ENCODE measurements at places on chromosomes 7 and 10.

- DNase-seq = no peak
Measured at GRCh38 chr7:93515144-93515543, 59.4 kb downstream of the CALCR start.

DNA sequence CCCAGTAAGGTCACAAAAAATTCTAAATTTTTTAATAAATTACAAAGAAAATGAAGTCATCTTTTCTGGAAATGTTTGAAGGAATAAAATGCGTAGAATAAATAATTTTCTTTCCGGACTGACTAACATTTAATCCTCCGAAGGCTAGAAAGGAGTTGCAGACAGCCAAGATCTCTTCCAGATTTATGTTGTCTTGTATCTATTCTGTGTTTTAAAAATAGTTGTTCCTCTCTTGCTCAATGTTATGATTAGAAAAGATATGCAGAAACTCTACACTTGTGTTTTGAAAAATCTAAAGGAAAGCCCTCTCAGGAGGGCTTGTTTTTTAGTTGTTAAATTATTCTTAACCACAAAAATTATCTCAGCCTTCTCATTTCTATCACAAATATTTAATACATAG is 70.7 kb downstream of the MACC1 start:
- no peak for DNase-seq

DNA sequence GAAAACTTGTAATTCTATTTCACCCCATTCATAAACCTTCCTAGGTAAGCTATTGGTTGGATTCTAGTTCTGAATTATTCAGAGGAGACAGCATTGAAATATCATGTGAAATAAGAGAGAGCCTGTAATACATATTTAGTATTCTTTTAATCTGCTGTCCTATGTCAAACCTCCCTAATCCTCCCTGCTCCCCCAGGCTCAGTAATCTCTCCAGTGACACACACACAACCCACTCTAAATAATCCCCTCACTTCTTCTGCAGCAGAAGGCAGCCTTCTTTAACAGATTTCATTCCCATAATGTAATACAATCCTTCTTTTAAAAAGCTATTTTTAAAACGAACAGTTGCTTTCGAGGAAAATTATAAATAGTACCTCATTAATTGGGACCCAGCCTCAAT is 639.7 kb upstream of the AUTS2 start:
- no peak for DNase-seq

GRCh38 chr7:88202278-88202677 is 17.6 kb downstream of the SRI start:
- DNase-seq = no peak

- DNase-seq = no peak
Measured at GRCh38 chr7:89772276-89772675, 382.0 kb upstream of the STEAP1 start.

DNA sequence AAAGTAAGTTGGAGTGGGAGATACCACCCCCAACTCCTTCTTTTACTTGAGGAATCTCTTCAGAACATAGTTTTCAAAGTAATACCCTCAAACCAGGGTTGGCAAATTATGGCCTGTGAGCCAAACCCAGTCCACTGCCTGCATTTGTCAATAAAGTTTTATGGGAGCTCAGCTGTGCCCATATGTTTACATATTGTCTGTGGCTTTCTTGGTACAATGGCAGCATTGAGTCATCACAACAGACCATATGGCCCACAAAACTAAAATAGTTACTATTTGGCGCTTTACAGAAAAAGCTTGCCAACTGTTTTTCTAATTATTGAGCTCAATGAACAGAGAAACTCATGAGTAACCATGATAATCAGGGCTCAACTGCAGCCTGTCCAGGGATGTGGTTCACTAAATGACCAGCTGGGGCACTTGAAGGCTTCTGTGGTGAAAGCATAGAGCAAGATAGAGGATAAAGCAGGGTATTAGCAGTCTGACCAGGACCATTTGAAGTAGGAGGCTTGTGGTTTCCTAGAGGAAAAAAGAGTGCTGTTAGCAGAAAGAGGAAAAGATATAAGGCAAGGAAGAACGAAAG is 196.0 kb upstream of the GRB10 start:
- DNase-seq = no peak

- DNase-seq = no peak
Measured at GRCh38 chr7:111852081-111852480, 289.8 kb upstream of the IMMP2L start.

DNA sequence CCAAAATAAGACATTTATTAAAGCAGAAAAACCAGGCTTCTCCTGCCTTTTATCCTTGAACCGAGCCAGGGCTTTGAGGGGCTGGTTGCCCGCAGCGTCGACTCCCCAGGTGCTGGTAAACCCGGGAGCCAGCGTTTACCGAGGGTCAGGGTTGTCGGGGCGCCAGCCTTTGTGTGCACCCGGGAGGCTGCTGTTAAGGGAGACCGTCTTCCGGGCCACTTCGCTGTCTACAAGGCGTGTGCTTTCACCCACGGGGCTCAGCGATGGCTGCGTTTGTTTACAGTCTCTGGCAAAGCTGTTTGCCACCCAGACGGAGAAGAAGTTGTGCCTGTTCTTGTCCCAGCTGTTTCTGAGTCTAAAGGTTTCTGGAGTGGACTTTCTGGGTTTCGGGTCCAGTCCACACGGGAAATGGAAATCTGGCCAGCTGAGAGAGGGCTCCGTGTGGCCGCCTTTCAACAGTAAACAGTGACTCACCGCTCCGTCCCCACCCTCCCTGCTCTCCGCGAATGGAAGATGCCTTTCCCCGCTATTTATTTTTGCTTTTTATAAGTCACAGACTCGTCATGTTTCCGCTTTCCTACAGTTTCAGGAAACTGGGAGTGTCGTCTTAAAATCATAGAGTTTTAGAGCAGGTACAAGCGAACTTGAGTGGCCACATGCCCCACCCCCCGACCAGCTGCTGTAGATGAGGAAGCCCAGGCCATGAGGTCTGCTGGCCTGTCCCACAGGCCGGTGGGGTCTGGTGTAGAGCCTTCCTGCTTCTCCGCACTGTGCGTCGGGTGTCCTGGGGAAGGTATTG is 2.2 kb downstream of the MAFK start:
- DNase-seq = peak; percentile 63

- no peak for DNase-seq
Measured at GRCh38 chr7:105825371-105825770, 51.0 kb downstream of the ATXN7L1 start.

GRCh38 chr10:108685863-108686531 is 1237.3 kb downstream of the XPNPEP1 start:
- DNase-seq = no peak

GRCh38 chr10:13707156-13707881 is 120.6 kb downstream of the PRPF18 start:
- DNase-seq = no peak

- DNase-seq = no peak
Measured at GRCh38 chr7:38757931-38758330, 126.8 kb upstream of the AMPH start.

DNA sequence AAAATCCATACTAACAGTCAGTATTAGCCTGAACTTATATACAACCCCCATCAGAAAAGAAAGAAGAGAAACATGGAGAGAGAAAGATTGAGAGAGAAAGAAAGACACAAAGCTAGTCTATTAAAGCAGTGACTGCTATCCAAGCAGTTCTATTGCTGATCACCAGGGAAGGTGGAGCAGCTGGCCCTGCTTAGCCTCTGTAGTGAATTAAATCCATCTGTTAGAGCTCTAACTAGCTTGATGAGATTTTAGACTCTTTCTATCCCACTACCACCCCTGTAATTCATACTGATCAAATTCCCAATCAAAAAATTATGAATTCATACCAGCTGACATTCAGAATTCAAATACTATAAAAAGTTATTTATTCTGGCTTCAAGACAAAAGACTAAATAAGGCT is 486.0 kb upstream of the LRRN3 start:
- DNase-seq = no peak

GRCh38 chr10:125953778-125954385 is 57.5 kb downstream of the FANK1 start:
- DNase-seq = no peak

DNA sequence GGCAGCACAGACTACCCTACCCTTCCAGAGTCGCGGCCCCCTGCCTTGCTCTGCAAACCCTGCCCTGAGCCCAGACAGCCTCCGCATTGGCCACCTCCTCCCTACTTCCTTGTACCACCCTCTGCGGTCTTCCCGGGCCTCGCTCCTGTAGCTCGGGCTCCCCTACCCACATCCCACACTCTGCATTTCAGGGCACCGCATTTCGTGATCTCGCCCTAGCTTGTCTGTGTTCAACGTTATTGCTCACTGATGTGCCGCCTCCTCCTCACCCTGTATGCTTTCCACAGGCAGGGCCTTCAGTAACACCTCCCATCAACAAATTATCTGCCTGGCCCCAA is 6.6 kb downstream of the PDIA4 start:
- DNase-seq = no peak

DNA sequence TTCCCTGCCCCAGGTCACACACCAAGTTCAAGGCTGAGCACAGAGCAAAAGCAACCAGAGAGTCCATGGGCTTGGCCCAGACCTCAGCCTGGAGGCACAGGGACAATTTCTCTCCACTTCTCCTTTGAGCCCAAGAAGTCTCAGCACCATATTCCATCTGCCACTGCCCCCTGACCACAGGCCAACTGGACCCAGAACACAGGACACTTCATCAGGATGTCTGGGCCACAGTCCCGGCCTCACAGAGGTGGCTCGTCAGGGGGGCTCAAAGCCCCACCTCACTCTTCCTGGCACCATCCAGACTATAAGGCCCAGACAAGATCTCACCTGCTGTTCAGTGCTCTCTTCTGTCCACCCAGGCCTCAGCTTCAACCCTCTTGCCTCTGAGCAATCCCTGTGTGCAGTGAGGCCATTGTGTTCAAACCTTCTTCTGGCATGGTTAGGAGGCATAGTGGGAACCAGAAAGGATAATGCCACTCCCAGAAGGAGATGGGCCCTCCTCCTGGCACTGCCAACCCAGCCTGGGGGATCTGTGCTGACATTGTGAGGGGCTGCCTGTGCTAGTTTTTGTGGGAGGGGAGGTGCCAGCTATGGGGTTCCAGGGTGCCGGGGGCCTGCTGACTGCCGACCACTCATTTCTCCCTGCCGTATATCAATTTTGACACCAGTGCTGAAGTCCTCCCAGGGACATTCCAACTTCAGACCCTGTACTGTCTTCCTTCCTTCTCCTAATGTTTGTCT is 49.7 kb upstream of the ANTXRL start:
- DNase-seq = no peak

DNA sequence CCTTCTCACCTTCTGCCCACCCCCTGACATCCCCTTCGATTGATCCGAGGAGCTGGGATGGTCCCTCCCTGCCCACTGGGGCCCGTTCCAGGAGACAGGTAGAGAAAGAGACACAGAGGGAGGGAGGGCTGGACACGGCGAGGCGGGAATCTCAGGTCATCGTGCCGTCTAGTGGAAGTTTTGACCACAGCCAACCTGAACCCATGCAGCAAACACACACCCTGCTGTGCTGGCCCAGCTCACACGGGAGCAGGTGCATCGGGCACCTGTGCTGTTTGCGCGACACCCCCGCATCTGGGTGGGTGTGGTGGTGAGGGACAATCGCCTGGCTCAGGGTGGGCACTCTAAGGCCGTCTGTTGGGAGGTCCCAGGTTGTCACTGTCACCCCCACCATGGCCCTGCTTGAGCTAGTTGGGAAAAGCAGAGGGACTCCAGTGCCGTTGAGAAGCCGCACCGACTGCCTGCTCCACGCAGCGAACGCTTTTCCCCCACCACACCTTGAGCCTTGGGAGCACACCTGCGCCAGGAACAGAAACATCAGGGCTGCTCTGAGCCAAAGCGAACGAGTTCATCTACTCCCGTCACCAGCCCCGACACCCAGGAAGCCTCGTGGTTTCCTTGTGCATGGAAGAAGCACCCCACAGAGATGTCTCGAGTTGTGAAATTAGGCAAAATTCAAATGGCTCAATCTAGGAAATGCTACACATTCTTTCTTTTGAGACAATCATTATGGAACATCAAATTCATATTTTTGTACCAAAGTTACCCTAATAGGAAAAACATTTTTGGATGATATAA is 285.8 kb downstream of the DNAJB6 start:
- no peak for DNase-seq

DNA sequence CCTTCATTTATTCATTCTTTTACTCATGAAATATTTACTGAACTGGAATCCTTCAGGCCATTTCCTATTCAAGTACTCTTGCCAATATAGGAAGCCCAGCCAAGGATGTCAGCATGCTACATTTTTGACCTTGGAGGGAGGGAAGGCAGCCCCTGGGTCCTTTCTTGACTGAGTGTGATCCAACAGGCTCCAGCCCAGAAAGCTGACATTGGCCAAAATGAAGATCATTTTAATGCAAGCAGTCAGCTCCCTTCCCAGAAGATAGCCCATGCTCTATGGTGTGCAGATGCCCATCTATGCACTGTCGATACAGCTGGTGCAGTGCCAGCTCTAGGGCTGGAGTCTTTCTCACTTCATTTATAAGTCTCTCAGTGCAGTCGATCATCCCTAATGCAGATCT is 646.0 kb downstream of the KCNMA1 start:
- DNase-seq = no peak

- DNase-seq = no peak
Measured at GRCh38 chr7:16462431-16462889, 3.1 kb downstream of the SOSTDC1 start.

GRCh38 chr7:131557652-131558385 is 1.4 kb upstream of the PODXL start:
- no peak for DNase-seq

- no peak for DNase-seq
Measured at GRCh38 chr10:58778966-58779365, 266.3 kb downstream of the BICC1 start.

DNA sequence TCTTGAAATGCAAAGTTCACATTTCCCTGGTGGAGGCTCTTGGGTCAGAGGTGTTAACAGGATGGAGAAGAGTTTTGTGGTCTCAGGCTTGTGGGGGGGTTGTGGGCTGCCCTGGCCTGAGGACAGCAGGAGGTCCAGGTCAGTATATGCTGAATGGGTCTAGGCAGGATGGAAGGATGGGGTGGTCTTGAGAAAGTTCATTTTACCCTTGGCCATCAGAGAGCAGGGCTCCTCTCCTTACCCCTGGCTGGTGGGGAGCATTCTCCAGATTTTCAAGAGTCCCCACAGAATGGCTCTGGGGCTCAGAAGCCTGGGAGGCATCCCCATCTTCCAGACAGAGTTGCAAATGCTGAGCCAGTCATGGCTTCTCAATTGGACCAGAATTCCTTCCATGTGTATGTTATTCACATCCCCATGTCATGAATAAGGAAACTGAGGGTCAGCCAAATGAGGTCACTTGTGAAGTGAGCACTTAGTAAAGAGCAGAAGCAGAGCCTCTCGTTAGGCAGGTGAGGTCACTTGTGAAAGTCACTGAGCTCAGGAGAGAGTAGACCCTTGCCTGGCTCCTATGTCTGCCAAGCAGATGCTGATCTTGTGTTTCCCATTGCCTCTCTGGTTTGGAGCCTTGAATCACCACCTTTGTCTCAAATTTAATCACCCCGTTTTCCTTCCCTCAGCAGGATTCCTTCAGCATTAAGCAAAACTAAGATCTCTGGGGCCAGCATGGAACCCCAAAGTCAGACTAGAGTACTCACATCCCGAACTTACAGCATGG is 33.0 kb downstream of the MBL2 start:
- DNase-seq = no peak

DNA sequence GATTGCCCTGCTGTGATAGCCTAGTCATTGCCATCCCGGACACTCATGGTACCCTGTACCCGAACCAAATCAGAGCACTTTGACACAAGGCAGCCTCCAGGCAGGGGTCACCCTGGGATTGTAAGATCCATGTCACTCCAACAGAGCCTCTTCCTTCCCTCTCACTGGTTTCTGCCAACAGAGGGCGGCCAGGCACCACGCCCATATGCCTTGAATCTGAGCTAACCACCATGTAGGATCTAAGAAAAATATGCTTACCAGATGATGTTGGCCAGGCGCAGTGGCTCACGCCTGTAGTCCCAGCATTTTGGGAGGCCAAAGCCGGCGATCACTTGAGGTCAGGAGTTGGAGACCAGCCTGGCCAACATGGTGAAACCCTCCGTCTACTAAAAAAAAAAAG is 389.2 kb upstream of the KLF6 start:
- no peak for DNase-seq

Data from CD4-positive, alpha-beta T cell treated with Interleukin-21 for 1 hour (primary cell).